ENCODE measurements at places on chromosomes 1 and 21.

DNA sequence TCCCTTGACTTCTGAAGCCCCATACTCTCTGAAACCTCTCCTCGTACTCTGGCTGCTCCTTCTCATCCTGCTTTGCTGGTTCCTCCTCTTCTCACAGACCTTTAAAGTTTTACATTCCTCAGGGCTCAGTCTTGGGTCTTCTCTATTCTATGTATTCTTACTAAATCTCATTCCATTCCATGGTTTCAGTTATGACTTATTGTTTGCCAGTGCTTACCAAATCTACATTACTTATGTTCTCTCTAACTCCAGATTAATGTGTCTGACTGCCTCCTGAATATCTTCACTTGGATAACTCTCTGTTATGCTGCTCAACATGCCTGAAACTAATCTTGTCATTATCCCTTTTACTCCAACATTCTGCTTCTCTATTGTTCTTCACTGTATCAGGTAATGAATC lies 5.4 kb upstream of the SLC35D1 start:
- no peak for DNase-seq

DNA sequence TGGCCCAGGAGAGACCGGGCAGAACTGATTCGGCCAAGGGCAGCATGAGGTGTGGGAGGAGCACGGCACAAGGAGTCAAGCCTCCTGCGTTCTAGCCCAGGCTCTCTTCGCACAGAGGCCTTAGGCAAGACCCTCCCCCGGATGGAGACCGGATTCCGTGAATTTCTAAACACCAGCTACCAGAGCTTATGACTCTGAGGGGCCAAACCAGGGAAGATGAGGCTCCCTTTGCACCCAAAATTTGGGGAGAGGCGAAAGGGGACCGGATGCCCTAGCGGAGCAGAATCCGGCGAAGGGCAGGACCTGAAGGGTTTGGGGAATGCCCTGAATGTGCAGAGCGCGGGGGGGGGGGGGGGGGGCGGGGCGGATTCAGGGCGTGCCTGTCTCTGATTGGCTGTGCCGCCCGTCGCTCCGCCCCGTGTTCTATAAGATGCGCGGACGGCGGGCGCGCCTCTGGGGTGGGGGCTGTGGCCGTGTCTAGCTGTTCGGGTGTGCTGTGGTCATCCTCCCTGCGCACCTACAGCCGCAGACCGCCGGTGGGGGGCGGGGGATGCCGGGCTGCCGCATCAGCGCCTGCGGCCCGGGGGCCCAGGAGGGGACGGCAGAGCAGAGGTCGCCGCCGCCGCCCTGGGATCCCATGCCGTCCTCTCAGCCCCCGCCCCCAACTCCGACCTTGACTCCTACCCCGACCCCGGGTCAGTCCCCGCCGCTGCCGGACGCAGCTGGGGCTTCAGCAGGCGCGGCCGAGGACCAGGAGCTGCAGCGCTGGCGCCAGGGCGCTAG lies at the start of gene TRNP1:
Gene TRNP1, plus strand, starts transcription at position 456 of the 783 bp plus-strand sequence. Its CDS starts 95 bp downstream, at position 551.
- peak; percentile 51 for DNase-seq

DNA sequence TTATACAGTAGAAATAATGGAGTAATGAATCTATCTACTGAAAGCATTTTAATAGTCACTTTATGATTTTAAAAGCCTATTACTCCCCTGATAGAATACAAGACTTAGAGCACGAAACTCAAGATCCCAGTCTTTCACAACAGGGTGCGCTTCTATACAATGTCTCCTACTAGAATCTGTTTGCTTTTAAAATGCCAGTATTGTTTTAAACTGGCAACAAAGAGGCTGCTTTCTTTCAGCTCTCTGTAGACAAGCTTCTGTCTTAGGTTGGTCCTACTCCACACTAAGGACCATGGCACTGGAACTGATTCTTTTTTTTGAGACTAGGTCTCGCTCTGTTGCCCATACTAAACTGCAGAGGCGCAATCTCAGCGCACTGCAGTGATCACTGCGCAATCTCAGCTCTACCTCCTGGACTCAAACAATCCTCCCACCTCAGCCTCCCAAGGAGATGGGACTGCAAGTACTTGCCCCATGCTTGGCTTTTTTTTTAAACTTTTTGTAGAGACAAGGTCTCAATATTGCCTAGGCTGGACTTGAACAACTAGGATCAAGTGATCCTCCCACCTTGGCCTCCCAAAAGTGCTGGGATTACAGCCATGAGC lies 4.8 kb downstream of the DCAF8 start:
- DNase-seq: no peak

DNA sequence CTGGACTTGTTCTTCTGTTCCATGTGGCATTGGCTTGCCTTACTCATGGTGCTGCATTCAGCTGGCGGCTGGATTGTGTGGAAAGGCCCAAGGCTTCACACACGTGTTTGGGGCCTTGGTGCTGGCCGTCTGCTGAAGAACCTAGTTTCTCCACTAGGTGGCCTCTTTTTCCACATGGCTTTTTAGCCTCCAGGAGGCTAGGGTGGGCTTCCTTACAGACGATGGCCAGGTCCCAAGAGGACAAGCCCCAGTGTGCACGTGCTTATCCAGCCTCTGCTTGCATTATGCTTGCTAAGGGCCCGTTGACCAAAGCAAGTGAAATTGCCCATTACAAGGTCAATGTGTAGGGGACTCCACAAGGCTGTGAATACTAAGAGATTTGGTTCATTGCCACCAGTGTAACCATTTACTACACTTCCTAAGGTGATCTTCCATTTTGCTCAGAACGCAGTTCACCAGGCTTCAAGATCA lies 47.5 kb upstream of the FOXO6 start:
- DNase-seq: no peak

GRCh38 chr1:225526878-225527277 lies 99.0 kb upstream of the LBR start:
- DNase-seq: no peak

GRCh38 chr1:117656202-117656641 lies 50.4 kb downstream of the TENT5C start:
- peak; percentile 79 for DNase-seq

GRCh38 chr1:200530623-200531261 lies 89.8 kb downstream of the KIF14 start:
- peak; percentile 79 for DNase-seq

GRCh38 chr1:199305053-199305452 lies 666.2 kb downstream of the PTPRC start:
- no peak for DNase-seq

DNA sequence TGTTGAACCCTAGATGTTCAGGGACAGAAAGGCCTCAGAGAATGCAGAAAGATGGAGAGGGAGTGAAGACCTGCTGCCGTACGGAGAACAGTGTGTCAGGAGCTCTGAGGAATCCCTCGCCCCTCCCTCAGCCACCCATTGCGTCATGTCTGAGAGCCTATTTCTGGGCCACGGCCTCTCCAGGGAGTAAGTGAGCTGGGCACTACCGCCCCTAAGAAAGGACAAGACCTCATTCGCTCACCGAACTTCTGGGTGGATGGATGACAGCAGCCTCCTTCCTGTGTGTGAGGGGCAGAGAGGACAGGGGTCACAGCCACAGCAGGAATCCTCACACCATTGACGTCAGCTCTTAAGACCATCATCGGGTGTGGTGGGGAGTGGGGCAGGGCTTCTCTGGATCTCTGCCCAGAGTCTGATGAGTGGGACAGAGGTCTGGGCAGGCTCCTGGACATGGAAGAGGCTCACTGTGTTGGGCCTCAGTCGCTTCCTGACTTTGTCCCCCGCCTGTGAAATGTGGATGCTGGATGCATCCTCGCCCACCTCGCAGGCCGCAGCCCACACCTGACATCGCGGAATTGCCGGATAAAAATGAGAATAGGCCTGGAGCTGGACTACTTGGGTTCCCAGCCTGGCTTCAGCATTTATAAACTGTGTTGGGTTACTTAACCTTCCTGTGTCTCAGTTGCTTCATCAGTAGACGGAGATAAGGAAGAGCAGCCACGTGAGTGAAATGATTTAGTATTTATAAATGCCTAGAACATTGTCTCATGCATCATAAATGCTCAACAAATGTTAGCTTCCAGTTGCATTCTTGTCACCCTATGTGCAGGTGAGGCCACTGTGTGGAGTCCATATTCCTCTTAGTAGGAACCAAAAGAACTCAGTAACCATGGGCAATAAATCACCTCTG lies 238.6 kb downstream of the TRABD2B start:
- DNase-seq: no peak

GRCh38 chr1:15198684-15199083 lies 45.1 kb downstream of the TMEM51 start:
- DNase-seq: no peak

DNA sequence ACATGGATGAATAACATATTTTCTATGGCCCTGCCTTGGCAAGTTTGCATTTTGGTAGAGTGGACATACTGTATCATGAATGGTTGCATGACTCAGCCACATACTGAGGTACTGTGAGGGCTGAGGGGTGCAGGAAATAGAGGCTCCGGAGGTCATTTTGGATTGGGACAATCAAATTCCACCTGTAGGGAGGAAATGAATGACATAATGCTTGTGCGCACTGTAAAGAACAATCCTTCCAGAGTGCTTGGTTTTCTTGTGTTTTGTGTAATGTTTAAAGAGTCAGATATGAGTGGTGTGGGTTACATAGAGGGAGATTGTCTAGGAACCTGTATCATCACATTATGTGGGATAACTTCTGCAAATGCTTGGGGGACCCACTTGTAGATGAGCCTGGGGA lies 329.9 kb upstream of the PROX1 start:
- no peak for DNase-seq

- no peak for DNase-seq
These were observed 159.0 kb upstream of the CD34 start for GRCh38 chr1:208069908-208070307.

DNA sequence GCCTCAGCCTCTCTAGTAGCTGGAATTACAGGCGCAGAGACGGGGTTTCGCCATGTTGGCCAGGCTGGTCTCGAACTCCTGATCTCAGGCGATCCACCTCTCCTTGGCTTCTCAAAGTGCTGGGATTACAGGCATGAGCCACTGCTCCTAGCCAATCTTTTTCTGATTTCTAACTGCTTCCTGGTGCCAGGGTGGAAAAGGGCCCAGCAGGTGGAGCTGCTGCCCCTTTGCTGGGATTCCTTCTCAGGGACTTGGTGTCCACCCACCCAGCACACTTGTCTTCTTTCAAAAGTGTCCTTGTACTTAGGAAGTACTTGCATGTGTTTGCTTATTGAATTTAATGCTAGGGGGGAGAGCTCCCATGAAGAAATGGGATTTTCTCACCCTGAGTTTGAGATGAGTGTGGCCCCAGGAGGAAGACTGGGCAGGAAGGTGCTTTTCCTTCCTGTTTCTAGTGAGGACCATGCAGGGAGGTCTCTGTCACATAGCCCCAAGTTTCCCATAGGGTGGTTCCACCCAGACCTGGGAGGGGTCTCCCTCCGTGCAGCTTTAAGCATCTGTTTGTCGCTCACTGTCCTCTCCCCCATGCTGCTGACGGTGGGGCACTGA lies 14.2 kb downstream of the UTP11 start:
- no peak for DNase-seq

DNA sequence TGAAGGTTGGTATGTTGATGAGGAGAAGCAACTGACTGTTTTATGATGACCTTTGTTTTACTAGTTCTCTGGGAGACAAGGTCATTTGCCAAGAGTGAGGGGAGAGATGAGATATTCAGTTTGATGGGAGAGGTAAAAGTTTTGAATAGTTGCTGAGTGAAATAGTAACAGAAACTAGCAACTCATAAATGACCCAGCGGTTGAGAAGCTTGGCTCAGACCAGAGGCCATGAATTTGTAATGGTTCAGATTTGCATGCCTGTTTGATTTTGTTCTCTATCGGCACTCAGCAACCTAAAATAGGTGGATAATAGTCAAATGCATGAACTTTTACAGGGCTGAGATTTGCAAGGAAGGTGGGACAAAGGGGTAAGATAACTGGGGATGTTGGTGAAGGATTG lies 6.6 kb downstream of the CCDC30 start:
- no peak for DNase-seq

GRCh38 chr1:171985639-171986038 lies 144.3 kb downstream of the DNM3 start:
- DNase-seq: no peak

DNA sequence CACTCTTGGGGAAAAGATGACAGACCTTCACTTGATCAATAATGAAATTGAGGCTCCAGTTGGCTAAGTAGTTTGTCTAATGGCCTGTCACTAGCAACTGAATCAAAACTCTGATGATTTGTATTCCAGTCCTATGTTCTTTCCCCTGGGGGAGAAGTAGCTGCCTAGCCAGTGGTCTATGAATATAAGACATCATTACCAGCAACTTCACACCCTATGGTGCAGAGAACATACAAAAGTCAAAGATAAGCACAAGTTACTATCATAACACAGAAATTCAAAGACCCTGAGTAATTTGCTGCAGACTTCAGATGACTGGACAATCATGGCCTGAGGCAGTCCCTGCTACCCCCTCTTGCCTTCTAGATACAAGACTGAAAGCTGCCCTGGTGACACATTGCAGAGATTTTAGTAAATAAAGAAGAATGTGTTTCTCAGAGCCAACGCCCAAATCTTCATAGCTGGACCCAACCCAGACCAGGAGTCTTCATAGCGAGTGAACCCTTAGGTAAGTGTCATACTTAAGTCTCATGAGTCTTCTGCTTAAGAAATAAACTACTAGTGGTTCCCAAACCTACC lies 993 bp downstream of the PDZK1 start:
- DNase-seq: no peak

DNA sequence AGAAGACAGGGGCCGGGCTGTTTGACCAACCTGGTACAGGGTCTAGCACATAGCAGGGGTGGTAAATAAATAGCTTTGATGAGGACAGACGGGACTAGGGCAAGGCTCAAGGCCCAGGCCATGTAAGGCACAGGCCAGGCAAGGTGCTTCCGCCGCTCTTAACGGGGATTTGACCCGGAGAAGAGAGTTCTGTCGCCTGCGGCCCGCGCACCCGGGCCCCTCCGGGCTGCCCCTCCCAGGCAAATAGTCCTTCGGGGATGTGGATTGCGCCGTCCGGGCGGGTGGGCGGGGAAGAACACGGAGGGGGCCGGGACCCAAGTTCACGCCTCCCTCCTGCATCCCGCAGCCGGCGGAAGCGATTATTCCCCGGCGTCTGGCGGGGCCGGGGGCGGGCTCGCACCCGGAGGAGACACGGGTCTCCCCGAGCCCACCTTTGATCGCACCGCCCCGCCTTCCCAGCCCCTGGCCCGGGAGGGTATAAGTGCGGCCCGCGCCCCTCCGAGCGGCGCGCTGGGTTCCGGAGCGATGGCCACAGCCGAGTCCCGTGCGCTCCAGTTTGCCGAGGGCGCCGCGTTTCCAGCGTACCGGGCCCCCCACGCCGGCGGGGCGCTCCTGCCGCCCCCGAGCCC lies at the start of gene MIXL1:
Gene MIXL1, plus strand, starts transcription at position 508 of the 629 bp plus-strand sequence. Its CDS starts 18 bp downstream, at position 526.
- no peak for DNase-seq

GRCh38 chr1:8427493-8427892 lies 109.6 kb downstream of the SLC45A1 start:
- no peak for DNase-seq
